Astrocyte of the hippocampus (primary cell): ENCODE measurements at places on chromosomes 11 and 22.

DNA sequence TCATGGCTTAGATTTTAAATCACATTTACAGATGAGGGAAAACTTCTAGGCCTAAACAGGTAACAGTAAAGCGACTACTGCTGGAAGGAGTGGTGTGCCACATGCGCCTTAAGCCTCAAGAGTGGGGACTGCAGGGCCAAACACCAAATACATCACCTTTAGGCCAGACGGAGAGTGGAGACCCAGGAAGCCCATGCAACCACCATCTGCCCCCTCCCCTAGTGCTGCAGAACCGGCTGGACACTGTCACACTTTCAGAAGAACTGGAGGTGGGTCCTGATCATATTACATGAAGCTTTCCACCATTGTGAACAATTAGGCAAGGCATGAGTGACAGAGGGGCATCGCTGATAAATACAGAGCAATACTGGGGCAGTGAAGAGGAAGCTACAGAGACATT, 28.9 kb downstream of the SLC25A18 start:
- DNase-seq = no peak

- no peak for DNase-seq
Measured at GRCh38 chr11:19818619-19819018, 106.0 kb downstream of the NAV2 start.

GRCh38 chr11:30992513-30992849, 377.1 kb downstream of the DCDC1 start:
- DNase-seq = no peak

DNA sequence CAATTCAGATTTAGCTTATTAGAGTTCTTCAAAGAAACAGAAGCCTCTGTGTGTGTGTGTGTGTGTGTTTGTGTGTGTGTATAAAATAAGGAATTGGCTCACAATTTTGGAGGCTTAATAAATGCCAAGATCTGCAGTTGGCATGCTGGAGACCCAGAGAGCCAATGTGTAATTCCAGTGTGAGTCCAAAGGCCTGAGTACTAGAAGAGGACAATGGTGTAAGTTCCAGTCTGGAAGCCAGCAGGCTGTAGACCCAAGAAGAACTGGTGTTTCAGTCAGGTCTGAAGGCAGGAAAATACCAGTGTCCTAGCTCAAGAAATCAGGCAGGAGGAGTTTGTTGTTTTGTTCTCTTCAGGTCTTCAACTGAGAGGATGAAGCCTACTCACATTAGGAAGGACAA, 20.0 kb downstream of the TMEM135 start:
- DNase-seq = no peak

- no peak for DNase-seq
Measured at GRCh38 chr11:96254854-96255253, 88.1 kb downstream of the MAML2 start.

- peak; percentile 16 for DNase-seq
Measured at GRCh38 chr11:14971865-14972580, at the start of gene CALCA. Gene CALCA, minus strand, starts transcription at chr11:14972351. Its CDS starts 1,159 bp downstream, at chr11:14971192.

DNA sequence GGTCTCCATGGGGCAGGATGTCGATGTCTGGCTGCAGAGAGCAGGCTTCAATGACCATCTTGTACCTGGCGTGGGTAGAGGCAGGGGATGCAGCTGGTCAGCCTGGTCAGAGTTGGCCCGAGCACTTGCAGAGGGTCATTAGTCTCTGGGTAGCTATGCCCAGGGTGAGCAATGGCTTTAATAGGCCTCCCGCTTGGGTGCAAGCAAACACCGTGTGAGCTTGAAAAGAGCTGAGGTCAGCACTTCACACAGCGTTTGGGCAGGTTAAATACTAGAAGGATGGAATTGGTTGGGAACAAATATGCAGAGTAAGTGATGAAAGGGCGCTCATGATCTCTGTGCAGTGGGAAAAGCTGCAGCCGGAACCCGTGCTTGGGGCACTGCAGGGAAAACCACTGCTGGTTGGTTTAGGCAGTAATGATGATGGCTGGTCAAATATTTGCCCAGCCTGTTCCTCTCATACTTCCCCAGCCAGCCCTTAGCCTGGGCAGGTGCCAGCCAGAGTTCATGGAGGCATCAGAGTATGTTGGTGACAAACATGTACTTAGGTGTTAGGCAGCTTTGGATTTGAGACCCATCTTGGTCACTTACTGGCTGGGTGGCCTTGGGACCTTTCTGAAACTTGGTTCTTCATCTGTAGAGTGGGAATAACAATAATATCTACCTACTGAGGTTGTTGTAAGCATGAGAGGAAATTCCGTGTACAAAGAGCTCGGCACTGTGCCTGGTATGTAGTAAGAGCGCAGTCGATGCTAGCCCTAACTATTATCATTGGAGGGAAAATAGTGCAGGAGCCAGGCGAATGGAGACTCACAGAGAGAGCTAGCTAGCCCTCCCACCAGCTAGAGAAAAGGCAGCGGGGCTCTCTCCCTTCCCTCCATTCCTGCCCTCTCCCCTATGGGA, 25.2 kb upstream of the KCNJ11 start:
- no peak for DNase-seq

- peak; percentile 19 for DNase-seq
Measured at GRCh38 chr11:68798221-68798813, 43.4 kb downstream of the CPT1A start.

DNA sequence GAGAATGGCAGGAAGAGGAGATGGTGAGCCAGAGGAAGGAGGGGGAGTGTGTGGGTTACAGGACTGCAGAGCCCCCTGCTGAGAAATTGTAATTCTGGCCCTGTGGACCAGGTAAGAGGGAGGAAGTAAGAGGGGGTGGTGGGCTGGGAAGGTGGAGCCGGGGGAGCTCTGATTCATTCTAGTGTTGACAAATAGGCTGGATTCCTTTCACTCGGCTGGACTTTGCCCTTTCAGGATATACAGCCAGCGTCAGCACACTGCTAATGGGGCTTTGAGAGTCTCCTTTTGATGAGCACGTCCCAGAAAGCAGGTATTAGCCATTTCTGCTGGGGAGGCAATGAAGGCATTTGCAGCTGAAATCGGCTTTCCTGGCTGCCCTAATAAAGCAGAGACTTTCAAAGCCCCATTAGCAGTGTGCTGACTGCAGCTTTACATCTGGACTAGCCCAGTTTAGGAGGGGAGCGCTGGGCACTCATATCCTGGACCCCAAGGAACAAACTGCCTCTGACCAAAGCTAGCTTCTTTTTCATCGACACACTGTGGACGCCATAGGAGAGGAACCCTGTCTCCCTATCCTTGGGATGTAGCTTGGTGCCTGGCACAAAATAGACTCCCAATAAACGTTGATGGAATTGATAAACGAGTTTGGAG, 44.8 kb upstream of the CADM1 start:
- DNase-seq = peak; percentile 20

DNA sequence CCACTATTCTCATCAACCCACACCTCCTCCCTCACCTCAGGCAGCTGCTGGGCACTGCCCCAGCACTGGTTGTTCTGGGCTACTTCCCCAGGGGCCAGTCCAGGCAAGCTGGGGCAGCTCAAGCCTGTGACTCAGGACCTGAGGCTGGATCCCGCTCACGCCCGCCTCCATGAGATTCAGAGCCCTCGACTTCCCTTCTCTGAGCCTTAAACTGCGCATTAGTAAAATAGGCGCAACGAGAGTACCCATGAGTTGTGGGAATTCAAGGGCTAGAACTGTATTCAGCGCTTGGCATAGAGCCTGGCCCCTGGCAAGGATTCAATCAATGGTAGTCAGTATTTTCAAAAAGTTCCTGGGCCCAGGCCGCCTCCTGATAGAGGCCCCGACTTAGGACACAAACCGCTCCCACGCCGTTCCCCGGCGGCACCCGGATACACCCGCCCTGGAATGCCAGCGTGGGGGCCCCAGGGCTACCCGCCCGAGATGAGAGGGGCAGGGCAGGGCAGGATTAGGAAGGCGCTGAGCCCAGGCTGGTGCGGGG, 723 bp upstream of the CD82 start:
- peak; percentile 91 for DNase-seq

DNA sequence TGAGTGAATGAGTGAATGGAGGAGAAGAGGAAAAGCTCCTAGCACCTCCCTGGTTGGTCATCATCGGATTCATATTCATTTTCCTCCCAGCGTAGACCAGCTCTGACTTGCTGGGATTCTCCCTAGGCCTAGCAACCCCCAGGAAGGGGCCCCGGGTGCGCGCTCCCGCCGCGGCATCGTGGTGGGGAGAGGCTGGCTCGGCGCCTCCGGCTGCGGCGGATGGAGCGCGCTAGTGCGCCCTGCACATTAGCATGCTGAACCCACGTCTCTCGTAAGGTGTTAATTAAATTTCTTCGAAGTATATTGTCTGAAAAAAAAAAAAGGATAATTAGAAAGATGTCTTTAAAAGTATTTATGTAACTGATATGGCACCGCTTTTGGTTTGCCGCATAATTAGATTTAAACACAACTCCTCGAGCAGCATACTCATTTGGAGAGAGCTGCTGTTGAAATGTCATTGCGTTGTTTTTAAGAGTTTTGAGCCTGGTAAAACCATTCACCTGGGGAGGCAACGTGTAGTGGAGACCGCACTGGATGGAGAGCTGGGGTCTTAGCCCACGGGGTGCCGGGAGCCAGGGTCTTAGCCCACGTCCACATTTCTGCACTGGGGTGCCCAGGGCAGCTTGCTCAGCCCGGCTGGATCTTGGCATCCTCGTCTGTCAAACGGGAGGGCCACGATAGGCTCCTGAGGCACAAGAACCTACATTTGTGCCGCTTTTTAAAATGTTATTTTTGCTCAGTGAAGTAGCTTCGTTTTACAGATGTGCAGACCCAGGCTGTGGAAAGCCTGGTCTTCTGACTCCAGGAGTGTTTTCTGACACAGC, 21.8 kb downstream of the MPPED1 start:
- DNase-seq = no peak

- DNase-seq = no peak
Measured at GRCh38 chr11:104581246-104581980, 316.8 kb downstream of the CASP12 start.

DNA sequence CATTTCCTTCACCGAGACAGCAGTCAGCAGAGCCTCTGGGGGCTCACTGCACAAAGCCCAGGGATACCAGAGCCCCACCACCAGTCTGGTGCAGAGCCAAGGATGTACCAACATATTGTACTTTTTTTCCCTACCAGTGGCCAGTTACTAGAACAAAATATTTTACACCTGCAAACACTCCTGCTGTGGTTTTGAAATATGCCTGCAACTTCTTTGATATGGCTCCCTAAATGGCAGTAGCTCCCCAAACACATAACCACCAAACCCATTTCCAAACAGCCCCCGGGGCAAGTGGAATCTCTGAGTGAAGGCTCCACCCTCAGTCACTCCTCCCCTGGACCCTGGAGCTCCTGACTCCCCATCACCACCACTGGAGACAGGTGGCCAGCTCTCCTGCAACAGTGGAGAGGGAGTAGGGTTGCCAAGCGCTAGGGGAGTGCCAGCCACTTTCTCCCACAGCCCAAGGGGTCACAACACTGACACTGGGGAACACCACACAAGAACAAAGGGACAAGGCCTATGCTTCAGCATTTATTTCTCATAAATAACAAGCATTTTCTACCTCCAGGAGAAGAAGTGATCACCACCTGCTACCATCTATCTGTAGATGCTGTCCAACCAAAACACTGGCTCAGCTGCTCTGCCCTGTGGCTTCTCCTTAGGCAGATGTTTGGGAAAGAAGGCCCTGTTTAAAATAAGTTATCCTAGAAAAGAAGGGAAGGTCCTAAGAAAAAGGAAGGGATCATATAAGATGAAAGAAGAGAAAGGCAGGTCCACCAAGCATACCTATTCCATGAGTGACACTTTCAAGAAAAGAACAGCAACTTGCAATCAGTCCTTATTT, 15.1 kb downstream of the DGCR2 start:
- no peak for DNase-seq

DNA sequence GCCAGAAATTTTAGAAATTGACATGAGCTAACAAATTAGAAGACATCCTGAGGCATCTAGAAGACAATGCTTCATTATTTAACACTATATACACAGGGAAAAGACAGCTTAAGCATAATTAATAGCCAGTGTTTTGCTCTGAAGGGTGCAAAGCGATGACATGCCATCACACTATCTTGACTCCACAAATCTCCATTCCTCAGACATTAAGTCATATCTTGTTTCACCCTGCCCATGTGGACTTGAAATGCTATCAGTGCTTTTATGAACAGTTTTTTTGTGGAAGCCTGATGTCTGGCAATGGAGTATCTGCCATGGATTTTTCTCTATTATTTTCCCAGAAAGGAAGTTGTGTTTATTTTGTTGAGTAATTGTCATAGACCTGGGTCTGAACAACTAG, 2.3 kb downstream of the CARD18 start:
- peak; percentile 29 for DNase-seq

DNA sequence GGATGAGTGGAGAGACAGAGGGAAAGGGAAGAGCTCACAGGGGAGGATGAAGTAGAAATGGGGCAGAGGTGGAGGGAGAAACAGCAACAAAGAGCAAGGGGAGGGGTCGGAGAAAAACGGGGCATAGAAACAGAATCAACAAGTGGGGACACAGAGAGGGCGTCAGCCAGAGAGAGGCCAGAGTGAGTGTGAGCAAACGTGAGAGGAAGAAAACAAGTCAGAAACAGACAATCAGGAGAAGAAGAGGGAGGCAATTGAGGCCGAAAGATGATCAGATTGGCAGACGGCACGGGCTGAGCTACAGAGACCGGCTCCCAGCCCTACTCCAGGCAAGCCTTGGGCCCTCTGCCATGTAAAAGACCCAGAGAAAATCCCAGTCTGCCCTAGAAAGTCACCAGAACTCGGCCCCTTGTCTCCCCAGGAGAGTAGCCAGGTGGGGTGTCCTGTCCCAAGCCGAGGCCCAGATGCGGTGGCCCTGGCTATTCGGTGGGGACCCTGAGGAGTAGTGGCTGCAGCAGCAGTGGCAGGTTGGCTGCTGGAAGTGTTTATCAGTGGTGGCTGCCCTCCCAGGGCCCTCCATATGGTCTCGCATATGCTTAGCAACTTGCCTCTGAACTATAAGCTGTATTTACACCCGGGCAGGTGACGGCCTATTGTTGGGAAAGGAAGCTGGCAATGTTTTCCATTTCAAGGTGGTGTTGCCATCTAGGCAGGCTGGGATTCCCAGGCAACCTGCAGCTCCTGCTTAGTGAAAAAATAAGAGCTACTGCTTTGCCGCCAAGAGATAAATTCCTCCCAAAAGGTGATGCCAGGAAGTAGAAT, 14.8 kb upstream of the TSPAN18 start:
- DNase-seq = no peak

DNA sequence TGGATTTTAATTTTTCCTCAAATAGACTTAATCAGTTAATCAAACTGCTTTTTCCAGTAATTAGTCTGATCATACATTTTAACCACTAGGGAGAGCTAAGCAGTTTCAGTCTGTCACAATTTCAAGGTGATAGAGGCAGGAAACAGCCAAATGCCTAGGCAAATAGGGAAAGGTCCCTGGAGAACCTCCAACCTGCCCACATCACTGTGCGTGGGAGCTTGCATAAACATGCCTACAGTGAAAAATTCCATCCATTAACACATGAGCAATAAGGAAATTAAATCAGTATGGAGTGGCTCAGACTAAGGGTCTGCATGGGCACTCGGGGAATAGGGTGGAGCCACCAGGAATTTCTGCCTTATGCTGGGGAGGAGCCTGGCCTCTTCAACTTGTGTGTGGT, 74.6 kb downstream of the AASDHPPT start:
- peak; percentile 81 for DNase-seq

DNA sequence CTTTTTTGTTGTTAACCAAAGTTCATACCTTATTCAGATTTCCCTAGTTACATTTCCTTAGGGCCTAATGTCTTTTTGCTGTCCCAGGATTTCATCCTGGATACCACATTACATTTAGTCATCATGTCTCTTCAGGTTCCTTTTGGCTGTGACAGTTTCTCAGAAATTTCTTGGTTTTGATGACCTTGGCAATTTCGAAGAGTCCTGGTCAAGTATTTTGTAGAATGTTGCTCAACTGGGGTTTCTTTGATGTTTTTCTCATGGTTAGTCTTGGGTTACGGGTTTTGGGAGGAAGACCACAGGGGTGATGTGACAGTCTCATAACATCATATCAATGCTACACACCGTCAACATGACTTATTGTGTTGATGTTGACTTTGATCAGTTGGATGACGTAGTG, 39.8 kb upstream of the FDX1 start:
- DNase-seq = no peak
